Uterus (tissue), 4 donors: ENCODE measurements at places on chromosomes 3 and 15.

GRCh38 chr15:77685082-77685815 lies 52.5 kb upstream of the LINGO1 start:
- no peak for DNase-seq

- DNase-seq, result no peak
These were observed 2.2 kb upstream of the PGPEP1L start for GRCh38 chr15:99009741-99010330.

DNA sequence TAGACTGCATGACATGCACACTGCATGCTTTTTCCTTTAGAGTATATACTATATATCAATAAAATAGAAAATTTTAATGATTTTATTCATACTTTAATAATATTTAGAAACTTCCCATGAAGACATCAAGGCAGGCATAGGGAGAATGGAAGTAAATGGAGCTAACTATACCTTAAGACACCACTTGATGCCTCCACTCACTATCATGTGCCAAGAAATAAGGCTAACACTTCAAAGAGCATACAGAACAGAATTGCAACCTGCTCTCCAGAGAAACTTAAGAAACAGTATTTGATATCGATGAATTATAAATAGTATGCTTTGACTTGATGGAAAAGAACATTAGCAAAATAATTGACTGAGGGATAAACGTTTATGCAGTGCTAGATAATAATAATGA lies 192.6 kb upstream of the MBNL1 start:
- DNase-seq, result no peak

GRCh38 chr15:62588938-62589670 lies 424.0 kb upstream of the C2CD4B start:
- no peak for DNase-seq

GRCh38 chr15:55894399-55894965 lies 98.9 kb downstream of the NEDD4 start:
- no peak for DNase-seq
